ENCODE measurements at places on chromosomes 6 and 20.

DNA sequence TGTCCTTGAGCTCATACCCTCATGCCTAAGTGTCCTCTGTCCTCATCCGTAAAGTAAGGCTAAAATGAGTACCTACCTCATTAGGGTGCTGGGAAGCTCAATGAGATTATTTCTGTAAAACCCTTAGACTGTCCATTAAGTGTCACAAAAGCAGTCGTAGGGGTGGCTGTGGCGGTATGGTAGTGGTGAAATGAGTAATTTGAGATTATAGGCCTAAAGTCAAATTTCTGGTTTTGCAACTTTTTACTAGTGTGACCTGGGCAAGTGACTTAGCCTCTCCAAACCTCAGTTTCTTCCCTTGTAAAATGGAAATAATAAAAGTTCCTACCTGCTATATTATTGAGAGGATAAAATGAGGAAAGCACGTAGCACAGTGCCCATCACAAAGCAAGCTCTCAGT is 148.2 kb upstream of the AKAP12 start:
- no peak for DNase-seq

DNA sequence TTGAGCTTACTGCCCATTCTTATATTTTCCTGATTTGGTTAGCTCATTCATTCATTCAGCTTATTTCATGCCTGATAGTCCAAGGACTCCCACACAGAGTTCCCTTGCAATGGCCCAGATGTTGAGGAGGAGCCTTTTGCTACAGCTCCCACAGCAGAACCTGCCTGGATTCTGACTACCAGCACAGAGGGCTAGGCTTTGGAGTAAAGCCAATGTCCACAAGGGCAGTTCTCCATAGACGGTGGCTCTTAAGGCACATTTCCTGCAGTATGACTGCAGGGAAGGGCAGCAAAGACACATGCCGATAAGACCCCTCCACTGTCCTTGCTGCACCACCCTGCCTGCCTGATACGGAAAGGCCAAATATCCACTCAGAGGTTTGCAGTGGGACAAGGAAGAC is 112.3 kb upstream of the SYNDIG1 start:
- no peak for DNase-seq

DNA sequence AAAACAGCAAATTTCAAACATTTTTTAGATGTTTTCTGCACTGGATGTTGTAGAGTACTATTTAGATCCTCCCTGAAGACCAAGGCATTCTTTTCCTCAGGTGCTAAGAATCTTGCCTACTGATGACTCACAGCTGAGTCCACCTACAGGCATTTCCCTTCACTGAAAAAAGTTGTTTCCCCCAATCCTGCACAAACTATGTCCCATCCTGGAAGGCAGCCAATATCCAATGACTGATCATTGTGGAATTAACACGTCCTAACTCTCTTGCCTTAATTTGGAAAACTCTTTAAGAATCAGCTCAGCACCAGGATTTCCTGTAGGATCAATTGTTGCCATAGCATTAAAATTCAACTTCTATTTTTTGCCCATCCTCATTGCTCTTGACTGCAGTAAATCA is 268.4 kb upstream of the IRAK1BP1 start:
- DNase-seq, result no peak

DNA sequence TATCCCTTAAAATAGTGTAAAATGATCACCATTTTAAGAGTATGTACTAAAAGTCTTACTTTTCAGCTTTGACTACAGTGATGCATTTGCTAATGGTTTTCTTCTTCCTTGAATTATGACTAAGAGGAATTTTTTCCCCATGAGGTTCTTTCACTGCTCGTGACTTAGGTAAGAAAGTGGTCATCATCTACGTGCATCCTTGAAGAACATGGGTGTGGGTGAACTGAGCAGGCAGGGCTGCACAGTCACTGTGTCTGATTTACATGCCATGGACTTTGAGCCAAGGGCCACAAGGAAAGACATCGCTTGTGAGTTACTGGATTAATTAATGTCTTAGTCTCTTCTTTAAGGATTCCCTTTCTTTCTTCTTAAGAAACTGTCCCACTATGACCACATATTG is 33.3 kb downstream of the NQO2 start:
- no peak for DNase-seq

- no peak for DNase-seq
Measured at GRCh38 chr6:11978169-11978987, 33.7 kb upstream of the HIVEP1 start.

GRCh38 chr6:25862199-25862598 is 11.8 kb downstream of the SLC17A3 start:
- DNase-seq, result no peak

DNA sequence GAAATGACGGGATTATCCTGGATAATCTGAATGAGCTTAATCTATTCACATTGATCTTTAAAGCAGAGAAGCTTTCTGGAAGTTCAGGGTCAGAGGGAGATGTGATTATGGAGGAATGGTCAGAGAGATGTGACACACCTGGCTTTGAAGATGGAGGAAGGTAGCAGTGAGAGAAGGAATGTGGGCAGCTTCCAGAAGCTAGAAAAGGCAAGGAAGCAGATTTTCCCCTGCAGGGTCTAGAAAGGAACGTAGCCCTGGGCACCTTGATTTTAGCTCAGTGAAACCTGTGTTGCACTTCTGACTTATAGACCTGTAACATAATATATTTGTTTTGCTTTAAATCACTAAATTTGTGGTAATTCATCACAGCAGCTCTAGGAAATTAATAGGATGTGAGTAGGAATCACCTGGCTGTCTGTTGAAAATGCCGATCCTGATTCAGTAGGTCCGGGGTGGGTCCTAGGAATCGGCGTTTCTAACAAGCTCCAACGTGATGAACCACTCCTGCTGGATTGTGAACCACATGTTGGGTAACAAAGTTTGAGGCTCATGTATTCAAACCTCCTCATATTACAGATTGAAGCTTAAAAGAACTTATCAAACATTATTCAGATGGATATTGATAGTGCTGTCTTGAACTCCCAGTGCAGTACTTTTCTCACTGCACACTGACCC is 157.0 kb downstream of the GJA1 start:
- no peak for DNase-seq

All from stimulated activated CD8-positive, alpha-beta memory T cell treated with anti-CD3 and anti-CD28 coated beads, Interleukin-4, amount 100 ng/mL, for 1 hour (primary cell).